ENCODE measurements at places on chromosomes 16 and 17.
A peak's percentile ranks its signal among the peaks of the same experiment; 100 is the strongest.

GRCh38 chr17:78925234-78925633, at the start of gene TIMP2:
Gene TIMP2 (minus strand): TSS chr17:78925387. CDS start chr17:78925088, 299 bp downstream.
- peak; percentile 21 for DNase-seq

DNA sequence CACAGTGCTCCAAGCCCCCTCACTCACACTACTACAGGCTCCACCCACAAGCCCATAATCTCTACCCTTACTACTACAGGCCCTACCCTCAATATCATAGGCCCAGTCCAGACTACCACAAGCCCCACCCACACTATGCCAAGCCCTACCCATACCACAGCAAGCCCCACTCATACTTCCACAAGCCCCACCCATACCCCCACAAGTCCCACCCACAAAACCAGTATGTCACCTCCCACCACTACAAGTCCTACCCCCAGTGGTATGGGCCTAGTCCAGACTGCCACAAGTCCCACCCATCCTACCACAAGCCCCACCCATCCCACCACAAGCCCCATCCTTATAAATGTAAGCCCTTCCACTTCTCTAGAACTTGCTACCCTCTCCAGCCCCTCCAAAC, 13.8 kb downstream of the RIPOR1 start:
- DNase-seq, result no peak

DNA sequence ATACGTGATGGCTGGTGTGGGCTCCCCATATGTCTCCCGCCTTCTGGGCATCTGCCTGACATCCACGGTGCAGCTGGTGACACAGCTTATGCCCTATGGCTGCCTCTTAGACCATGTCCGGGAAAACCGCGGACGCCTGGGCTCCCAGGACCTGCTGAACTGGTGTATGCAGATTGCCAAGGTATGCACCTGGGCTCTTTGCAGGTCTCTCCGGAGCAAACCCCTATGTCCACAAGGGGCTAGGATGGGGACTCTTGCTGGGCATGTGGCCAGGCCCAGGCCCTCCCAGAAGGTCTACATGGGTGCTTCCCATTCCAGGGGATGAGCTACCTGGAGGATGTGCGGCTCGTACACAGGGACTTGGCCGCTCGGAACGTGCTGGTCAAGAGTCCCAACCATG, 5.6 kb downstream of the MIEN1 start:
- no peak for DNase-seq

GRCh38 chr16:62676306-62676705, 640.1 kb upstream of the CDH8 start:
- no peak for DNase-seq

GRCh38 chr16:49456763-49457162, 83.2 kb downstream of the C16orf78 start:
- no peak for DNase-seq

DNA sequence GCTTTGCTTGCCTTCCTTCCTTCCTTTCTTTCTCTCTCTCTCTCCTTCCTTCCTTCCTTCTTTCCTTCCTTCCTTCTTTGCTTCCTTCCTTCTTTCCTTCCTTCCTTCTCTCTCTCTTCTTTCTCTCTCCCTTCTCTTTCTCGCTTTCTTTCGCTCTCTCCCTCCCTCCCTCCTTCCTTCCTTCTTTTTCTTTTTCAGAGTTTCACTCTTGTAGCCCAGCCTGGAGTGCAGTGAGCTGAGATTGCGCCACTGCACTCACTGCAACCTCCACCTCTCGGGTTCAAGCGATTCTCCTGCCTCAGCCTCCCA, 17.9 kb downstream of the FOXJ1 start:
- no peak for DNase-seq

DNA sequence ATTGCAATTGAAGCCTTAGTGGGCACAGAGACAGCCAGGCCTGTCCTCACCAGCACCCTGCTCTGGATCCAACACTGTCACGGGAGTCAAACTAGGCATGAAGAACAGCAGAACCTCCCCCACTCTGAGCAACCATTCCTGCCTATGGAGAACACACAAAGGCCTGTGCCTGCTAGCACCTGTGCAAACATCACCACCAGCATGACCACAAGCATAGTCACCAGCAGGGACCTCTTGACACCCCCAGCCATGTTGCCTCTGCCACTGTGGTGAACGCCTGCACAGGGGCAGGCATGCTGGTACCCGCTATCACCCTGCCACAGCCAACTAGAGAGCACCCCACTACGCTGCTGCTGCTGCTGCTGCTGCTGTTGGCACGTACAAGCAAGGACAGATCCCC, 51.7 kb downstream of the CMC2 start:
- DNase-seq, result no peak

DNA sequence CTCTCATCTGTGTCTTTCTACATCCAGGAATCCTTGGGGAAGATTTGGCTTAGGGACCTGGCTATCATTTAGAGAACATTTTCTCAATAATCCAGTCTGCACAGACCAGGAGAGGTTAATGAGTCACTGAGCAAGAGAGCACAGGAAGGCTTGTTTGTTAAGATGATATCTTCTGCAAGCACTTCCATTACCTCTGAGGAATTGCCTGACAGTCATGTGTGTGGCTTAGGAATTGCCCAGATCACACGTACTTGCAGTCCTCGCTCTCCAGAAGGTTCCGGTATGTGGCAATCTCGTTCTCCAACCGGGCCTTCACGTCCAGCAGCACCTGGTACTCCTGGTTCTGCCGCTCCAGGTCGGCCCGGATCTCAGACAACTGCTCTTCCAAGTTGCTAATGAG, 3.3 kb downstream of the KRT37 start:
- no peak for DNase-seq

GRCh38 chr16:17439580-17439979, 31.2 kb downstream of the XYLT1 start:
- no peak for DNase-seq

DNA sequence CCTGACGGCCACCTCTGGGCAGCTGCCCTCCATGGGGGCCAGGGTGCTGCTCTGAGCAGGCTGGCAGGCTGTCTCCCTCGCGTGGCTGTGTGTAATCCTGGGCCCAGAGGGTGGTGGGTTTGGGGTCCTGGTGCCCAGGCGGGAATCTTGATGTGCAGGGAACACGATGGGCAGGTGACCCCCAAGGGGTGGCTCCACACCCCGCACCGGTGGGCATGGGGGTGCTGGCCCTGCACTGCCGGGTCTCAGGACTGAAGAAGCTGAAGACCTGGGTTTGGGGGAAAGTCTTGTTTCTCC, 8.6 kb downstream of the CHMP6 start:
- DNase-seq, result no peak

DNA sequence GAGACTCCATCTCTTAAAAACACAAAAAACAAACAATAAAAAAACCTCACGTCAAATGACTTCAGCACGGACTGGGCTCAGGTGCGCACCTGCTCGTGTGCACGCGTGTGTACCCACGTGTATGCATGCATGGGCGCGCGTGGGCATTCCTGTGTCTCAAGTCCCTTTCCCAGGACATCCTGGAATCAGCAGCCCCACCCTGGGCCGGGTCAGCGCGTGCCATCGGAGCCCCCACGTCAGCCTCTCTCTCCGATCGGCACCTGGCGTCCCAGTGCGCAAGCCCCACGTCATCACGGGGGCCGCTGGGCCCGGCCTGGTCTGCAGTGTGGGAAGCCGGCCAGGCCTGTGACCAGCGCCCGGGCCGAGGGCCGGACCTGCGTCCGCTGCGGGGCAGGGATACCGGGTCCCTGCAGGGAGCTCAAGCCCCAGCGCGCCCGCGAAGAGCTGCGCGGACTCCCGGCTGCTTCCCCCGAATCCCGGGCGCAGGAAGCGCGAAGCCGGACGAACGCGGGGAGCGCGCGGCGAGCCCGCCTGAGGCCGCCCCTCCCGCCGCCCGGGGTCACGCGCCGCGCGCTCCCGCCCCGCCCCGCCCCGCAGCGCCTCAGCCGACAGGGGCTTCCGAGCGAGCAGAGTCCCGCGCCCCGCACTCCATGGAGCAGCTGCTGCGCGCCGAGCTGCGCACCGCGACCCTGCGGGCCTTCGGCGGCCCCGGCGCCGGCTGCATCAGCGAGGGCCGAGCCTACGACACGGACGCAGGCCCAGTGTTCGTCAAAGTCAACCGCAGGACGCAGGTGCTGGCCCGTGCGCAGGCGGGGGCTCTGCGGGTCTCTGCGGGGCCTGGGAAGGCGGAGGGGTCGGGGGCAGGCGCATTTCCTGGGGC, at the start of gene FN3K:
Gene FN3K (plus strand): TSS at position 629 of the 880 bp plus-strand sequence. CDS start 22 bp downstream, at position 651.
- no peak for DNase-seq

DNA sequence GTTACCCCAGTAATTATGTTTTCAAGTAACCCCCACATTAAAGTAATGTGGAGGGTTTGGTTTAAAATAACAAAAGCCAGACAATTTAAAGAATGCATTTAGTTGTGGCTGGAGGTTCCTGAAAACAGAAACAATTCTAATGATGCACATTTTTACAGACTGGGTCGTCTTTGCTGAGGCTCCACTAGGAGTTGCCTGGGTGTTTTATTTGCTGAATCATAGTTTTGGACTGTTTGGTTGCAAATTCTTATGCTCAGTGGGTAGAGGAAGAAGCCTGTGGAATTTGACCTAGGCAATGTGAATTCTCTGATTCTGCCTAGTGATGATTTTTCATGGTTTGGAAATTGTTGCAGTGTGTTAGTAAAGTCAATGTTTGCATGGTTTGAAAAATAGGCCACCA, 16.3 kb downstream of the SHISA9 start:
- no peak for DNase-seq

DNA sequence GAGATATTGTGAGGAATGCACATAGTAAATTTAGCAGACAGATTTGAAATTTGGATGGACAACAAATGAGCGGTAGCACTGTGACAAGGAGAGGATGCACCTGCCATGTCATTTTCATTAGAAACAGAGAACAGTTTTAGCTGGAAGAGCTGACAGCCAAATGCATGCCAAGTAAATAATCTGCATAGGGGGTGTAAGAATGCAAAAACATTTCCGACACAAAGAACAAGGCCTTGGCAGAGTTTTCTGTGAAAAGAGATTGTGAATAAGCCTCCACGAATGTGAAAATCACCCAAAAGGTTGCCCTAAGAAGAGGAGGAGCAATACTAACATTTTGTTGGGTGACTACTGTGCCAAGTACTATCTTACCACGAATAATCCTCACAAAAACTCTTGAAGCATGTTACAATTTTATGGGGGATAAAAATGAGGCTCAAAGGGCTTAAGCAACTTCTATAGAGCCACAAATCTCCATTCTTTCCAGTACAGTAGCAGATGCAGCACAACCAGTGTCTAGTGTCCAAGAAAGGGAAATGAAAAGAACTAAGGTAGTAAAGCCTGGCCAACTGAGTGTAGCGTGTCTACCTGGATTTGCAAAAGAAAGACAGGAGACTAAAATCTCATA, 28.3 kb downstream of the TMEM100 start:
- no peak for DNase-seq

- DNase-seq, result no peak
These were observed 36.8 kb downstream of the TNRC6C start for GRCh38 chr17:77995146-77995852.

DNA sequence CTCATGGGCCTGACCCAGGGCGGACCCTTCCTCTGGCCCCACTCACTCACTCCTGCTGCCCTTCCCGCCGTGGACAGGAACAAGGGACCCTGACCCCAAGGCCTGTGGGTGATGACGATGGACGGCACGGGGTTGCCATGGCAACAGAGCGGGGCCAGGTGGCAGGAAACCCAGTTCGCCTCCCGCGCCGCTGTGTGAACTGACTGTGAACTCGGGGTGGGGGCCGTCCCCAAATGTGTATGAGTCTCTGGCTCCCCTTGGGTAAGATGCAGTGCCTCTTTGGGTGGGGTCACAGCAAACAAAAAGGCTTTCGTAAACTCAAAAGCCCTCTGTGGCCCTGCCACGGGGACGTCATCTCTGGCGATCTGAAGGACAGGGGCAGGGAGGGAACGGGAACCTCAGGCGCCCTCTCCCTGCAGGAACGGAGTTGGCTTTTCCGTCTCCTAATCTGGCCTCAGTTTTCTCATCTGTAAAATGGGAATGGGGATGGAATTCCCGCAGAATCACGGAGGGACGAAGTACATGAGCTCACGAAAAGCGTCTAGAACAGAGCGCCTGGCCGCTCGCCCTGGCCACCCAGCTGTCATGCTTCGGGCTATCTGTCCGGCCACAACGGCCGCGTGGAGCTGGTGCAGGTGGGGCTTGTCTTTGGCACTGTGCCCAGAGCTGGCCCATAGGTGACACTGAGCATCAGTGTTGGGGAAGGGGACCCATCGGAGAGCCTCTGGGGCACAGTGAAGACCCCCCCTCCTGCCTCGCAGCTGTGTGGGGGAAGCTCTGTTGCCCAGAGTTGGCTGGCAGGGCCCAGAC, 44.9 kb upstream of the PABPN1L start:
- no peak for DNase-seq

DNA sequence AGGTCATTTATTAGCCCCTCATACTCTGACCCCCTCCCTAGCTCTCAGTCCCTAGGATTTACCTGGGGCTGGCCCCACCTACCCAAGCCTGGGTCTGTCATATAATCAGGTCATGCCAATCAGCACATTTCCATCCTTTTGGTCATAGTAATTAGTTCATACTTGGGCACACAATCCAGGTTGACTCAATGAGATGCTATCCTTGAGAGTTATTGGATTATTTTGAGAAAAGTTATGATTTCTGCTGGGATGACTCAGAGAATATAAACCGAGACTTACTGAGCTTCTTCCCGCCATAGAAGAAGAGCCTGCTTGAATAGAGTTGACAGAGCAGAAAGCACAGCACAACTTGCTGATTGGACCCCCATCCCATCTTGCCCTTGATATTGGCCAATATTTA, 331.5 kb downstream of the CBLN1 start:
- no peak for DNase-seq

- no peak for DNase-seq
These were observed 260.1 kb downstream of the IRX3 start for GRCh38 chr16:54026456-54026855.

GRCh38 chr16:57868913-57869520, 66.7 kb upstream of the KIFC3 start:
- DNase-seq, result no peak

DNA sequence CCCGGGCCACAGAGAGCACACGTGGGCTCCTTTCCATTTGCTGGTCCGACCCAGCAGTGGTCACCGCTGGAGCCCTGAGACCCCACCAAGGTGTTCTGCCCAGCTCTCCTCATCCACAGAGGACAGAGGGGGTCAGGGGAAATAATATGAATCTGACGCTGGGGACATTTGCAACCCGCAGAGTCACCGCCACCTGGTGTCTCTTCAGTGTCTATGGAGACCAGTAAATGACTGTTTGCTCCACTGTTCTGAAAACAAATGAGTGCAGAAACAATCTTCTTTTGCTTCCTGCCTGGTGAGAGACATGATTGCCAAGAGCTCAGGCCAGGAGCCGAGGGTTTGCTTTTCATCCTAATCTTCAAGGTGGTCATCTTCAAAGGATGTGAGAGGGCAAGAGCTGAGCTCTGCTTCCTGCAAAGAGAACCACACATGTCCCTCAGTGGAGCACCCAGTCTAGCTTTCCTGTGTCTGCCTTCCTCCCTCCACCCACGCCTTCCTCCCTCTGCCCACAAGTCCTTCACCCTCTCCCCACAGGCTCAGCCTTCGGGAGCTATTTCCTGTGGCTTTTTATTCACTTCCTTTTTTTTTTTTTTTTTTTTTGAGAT, 14.7 kb upstream of the KLHDC4 start:
- DNase-seq, result no peak

DNA sequence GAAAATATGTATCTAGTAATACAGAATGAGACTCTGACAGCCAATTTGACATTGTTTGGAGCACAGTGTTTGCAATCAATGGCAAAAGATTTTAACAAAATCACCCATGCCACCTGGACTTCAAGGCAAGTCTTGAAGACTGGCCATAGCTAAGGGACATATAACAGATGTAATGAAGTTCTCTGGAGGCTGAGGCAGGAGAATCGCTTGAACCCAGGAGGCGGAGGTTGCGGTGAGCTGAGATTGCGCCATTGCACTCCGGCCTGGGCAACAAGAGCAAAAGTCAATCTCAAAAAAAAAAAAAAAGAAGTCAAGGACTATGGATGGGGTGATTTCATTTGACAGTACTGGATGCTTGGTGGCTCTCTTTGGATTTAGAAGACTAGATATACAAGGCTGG, 5.6 kb upstream of the BPTF start:
- no peak for DNase-seq

Data from stimulated activated CD8-positive, alpha-beta memory T cell treated with anti-CD3 and anti-CD28 coated beads, Interleukin-4, amount 100 ng/mL, for 1 hour (primary cell).